ENCODE measurements at places on chromosomes 6 and 20. TPM values are rescaled to one million over a fixed set of nuclear protein-coding genes. Genes with fewer than 3 reads are reported as not detected.

Gene OR2J3
- not detected for total RNA-seq

Gene TFAP2C
- total RNA-seq: 14.6 TPM

Gene GATA5
- total RNA-seq: 0.45 TPM

Gene CDSN
- total RNA-seq: 0.06 TPM

Gene TP53TG5
- total RNA-seq: not detected

Gene DACT2
- 0.06 TPM for total RNA-seq

Gene RAET1L
- 0.49 TPM for total RNA-seq

Gene TNFRSF6B
- 0.78 TPM for total RNA-seq

Gene C20orf141
- total RNA-seq: not detected

Gene STX7
- total RNA-seq: 24.5 TPM

Gene NOX3
- total RNA-seq: not detected

Gene KCNK17
- total RNA-seq: not detected

Gene GNAS-AS1
- not detected for total RNA-seq

Measured in A549 treated with dexamethasone at 1 μM for 4 hours (cell line).